ENCODE measurements at places on chromosomes 16 and 17. TPM values are rescaled to one million over a fixed set of nuclear protein-coding genes. Genes with fewer than 3 reads are reported as not detected.

IRF8 gene
- 2.8 TPM for total RNA-seq

RNF135 gene
- total RNA-seq, result 6.8 TPM

- no peak for DNase-seq
- no peak overlapping the region for H3K4me3 ChIP-seq
- H3K36me3 ChIP-seq, result no peaks in the 10 kb centered on the region
- H3K4me1 ChIP-seq, result peaks cover 2% of the 10 kb centered on the region
Measured at GRCh38 chr17:37650419-37651003, 7.3 kb upstream of the DDX52 start.

GRCh38 chr17:62008294-62008693 is 56.8 kb downstream of the MED13 start:
- H3K27me3 ChIP-seq, result no peaks in the 10 kb centered on the region
- no peaks in the 10 kb centered on the region for H3K4me1 ChIP-seq
- no peaks in the 10 kb centered on the region for H3K36me3 ChIP-seq

PRR14 gene
- total RNA-seq, result 14.1 TPM

DNA sequence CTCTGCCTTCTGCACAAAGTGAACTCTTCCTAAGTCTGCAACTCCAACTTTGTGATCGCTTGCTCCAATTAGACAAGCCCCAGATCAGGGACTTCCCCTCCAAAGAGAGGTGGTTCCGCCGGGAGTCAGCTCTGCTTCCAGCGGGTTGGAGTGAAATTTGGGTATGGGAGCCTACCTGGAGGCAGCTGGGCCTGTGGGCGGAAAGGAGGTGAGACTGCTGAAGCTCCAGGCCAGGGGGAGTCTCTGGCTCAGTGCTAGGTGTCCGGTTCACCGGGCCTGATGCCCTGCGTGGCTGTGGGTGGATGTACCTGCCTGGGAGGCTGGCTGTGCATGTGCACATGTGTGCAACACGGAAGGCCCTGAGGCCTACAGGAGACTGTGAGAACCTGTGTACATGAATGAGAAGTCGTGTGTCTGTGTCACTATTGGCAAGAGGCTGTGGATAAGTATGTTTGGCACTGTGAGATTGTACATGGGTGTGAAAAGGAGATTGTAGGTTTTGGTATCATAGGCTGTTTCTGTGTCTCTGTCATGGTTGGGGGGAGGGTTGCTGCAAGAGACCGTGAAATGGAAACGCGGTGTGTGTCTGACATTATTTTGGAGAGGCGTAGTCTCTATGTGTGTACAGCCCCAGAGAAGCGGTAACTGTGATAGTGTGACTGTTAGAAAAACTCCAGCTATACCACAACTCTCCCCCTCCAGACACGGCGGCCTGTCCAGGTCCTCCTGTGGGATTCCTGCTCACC is 4.2 kb downstream of the LHX1 start:
- peaks cover 39% of the 10 kb centered on the region for H3K4me1 ChIP-seq
- DNase-seq, result no peak
- H3K36me3 ChIP-seq, result no peaks in the 10 kb centered on the region

GRCh38 chr16:81774348-81774747 is 4.7 kb upstream of the PLCG2 start:
- H3K4me3 ChIP-seq, result no peak overlapping the region
- H3K27ac ChIP-seq, result no peak overlapping the region
- no peak for DNase-seq
- H3K4me1 ChIP-seq, result no peaks in the 10 kb centered on the region

TM4SF5 gene
- total RNA-seq, result not detected

DNA sequence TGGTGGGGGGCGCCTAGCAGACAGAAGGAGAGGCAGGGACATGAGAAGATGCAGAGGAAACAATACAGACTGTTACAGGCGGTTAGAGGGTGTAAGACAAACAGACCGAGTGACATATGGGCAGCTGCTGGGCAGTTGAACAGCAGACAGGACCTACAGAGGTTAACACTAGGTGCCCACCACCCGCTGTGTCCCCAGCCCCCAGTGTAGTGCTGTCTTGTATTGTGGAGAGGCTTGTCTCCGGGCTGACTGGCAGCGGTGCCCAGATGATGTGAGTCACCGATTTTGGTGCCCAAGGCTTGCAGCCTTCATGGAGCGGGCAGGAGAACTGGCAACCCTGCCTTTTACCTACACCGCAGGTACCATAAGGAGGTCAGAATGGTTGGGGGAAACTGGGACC is 2.4 kb upstream of the CXCL16 start:
- H3K27me3 ChIP-seq, result peaks cover 85% of the 10 kb centered on the region
- no peak for DNase-seq
- H3K4me3 ChIP-seq, result no peak overlapping the region
- H3K4me1 ChIP-seq, result peaks cover 7% of the 10 kb centered on the region

- peak overlapping the region; percentile 55 for H3K27ac ChIP-seq
- no peaks in the 10 kb centered on the region for H3K27me3 ChIP-seq
- no peaks in the 10 kb centered on the region for H3K36me3 ChIP-seq
- H3K4me3 ChIP-seq, result peak overlapping the region; percentile 73
- peaks cover 6% of the 10 kb centered on the region for H3K4me1 ChIP-seq
- peak; percentile 88 for DNase-seq
Measured at GRCh38 chr16:30996985-30997724, 12.1 kb downstream of the HSD3B7 start.

- no peaks in the 10 kb centered on the region for H3K36me3 ChIP-seq
- peak; percentile 17 for DNase-seq
- peaks cover 66% of the 10 kb centered on the region for H3K4me1 ChIP-seq
- no peak overlapping the region for H3K4me3 ChIP-seq
- H3K27ac ChIP-seq, result peak overlapping the region; percentile 94
Measured at GRCh38 chr17:27572665-27573064, 58.3 kb upstream of the LGALS9 start.

FOXL1 gene
- total RNA-seq, result 0.12 TPM

- DNase-seq, result no peak
- H3K4me3 ChIP-seq, result no peak overlapping the region
- no peaks in the 10 kb centered on the region for H3K27me3 ChIP-seq
- peaks cover 51% of the 10 kb centered on the region for H3K4me1 ChIP-seq
Measured at GRCh38 chr16:53092284-53092683, 37.5 kb downstream of the CHD9 start.

SULT1A4 gene
- 8.3 TPM for total RNA-seq

GAN gene
- total RNA-seq, result 6.8 TPM

DNA sequence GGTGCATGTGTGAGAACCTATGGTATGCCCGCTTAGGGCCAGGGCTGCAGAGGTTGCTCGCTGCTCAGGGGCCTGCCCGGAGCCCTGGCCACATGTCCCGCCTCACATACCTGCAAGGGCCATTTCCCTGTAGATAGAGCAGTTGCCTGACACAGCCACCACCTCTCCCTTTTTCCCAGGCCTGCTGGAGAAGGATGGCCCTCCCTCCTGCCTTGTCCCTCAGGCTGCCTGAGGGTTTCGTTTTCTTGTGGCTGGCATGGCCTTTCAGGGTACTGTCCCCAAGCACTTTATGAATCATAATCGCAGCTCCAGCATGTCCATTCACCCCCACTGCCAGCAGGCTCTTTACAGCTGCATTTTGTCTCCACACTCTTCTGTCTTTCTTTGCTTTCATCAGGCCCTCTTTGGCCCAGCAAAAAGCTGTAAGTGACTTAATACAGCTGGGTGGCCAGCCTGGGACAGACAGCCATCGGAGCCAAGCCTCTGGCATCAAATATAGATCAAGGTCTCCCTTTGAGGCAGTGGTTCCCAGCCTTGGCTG is 65.7 kb downstream of the MPRIP start:
- DNase-seq, result no peak
- peak overlapping the region; percentile 73 for H3K27ac ChIP-seq
- H3K27me3 ChIP-seq, result no peaks in the 10 kb centered on the region

- no peak overlapping the region for H3K4me3 ChIP-seq
- H3K27ac ChIP-seq, result peak overlapping the region; percentile 50
- H3K36me3 ChIP-seq, result no peaks in the 10 kb centered on the region
- no peaks in the 10 kb centered on the region for H3K27me3 ChIP-seq
Measured at GRCh38 chr17:44146375-44147346, 4.9 kb downstream of the HROB start.

GRCh38 chr16:75576384-75576811 is 10.2 kb downstream of the GABARAPL2 start:
- no peak overlapping the region for H3K4me3 ChIP-seq
- no peak for DNase-seq
- no peak overlapping the region for H3K27ac ChIP-seq
- H3K36me3 ChIP-seq, result peaks cover 13% of the 10 kb centered on the region

ANKFN1 gene
- 0.06 TPM for total RNA-seq

CCL14 gene
- total RNA-seq, result 13.1 TPM

- DNase-seq, result no peak
- H3K27ac ChIP-seq, result no peak overlapping the region
- no peak overlapping the region for H3K4me3 ChIP-seq
Measured at GRCh38 chr16:78163772-78164670, 64.6 kb downstream of the WWOX start.

DNA sequence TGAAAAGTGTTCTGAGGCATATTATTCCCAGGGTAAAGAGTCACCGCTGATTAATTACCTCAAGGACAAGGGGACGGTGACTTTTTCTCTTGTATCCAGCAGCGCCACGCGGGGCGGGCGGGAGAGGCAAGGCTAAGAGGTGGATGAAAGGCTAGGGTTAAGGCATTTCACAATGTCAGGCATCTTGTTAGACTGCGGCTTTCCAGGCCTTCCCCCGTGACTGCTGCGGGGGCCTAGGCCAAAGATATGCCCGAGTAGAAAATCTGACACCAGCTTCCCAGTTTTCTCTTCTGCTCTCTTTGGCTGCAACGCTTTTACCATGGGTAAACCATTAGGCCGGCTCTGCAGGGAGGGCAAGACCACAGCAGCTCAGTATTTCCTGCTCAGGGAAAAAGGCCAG is 698.2 kb downstream of the MAF start:
- no peak overlapping the region for H3K4me3 ChIP-seq
- H3K4me1 ChIP-seq, result no peaks in the 10 kb centered on the region
- no peaks in the 10 kb centered on the region for H3K36me3 ChIP-seq
- DNase-seq, result peak; percentile 51
- H3K27me3 ChIP-seq, result no peaks in the 10 kb centered on the region
- no peak overlapping the region for H3K27ac ChIP-seq

Measured in psoas muscle (tissue), 8 donors.